ENCODE measurements at places on chromosomes 7 and 10.
A peak's percentile ranks its signal among the peaks of the same experiment; 100 is the strongest.

DNA sequence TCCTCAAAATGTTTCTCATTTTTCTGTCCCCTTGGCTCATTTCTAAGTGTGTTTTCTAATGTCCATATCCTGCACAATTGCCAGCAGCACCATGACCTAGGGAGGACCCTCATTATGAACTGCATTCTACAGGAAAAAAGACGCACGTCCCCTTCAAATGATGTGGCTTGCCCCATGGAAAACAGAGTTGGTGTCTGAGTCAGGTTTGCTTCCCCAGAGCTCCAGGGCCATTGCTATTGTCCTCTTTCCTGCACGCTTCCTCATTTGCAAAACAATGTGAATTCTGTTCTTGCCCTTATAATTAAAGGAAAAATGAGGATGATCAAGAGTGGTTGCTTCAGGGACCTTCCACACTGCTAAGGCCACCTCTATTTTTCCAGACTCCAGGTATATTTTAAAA lies 14.7 kb upstream of the ASB4 start:
- no peak for DNase-seq

DNA sequence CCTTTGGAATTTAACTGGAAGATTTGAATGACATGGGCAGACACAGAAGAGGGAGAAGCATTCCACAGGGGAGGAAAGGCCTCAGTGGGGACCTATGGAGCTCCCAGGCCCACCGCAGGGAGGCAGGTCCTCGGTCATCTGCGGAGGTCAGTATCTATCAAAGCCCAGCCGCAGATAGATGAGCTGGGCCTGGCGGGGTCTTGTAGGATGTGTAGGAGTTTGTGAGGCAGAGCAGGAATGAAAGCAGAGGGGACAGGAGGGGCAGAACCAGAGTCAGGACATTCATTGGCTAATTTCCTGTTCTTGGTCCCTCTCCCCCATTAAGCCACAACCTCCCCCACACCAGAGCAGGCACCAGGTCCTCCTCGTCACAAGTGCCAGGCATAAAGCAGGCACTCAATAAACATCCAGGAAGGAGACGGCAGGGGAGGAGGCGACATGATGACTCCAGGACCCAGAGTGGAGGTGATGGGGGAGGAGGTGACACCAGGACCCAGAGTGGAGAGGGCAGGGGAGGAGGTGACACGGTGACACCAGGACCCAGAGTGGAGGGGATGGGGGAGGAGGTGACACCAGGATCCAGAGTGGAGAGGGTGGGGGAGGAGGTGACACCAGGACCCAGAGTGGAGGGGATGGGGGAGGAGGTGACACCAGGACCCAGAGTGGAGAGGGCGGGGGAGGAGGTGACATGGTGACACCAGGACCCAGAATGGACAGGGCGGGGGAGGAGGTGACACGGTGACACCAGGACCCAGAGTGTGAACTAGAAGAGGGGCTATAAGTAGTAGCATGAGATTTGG lies 83.7 kb upstream of the PDGFA start:
- peak; percentile 70 for DNase-seq

GRCh38 chr10:89949496-89949895 lies 248.1 kb downstream of the KIF20B start:
- DNase-seq, result no peak

DNA sequence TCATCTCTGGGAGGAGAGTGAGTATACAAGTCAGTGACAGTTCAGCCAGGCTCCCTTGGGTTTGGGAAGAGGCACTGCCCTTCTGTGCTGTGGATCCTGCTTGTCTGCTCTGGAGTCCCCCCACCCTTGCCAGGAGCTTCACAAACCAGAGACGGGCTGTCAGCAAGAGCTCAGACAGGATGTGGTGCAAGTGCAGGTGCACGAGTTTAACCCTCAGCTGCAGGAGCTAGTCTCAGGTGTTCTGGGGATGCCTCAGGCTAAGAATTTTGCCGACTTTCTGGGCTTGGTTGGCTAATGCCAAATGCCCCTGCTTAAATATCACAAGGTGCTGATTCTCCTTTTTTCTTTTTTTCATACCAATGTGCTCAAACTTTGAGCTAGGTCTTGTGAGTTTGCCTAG lies 22.3 kb downstream of the ZNF783 start:
- DNase-seq, result no peak

GRCh38 chr7:158595068-158595467 lies 7.4 kb upstream of the PTPRN2 start:
- DNase-seq, result peak; percentile 67

DNA sequence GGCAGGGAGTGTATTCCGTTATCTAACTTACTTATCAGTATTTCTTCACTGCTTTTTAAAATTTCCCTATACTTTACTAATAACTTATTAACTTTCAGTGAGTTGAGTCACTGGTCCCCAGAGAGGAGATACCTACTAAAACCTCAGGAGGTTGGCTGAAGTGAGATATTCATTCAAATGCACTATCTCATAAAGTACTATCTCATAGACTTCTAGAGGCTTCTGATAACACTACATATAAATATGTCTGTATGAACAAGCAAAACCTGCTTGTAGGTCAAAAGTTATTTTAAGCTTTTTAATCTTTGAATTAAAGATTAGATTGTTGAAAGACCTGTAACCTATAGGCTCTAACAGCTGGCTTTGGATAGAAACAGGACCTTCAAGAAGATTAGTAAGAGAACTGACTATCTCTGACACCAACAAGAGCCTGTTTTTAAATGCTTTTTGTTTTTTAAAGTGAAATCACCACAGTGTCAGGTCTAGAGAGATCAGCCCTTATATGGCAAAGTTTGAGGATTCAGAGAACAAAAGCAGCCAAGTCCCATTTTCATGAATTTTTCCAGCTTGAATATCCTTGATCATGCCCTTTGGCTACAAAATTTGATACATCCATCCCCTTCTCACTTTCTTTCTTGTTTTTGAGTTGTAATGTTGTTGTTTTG lies 242.2 kb downstream of the ARL4A start:
- DNase-seq, result peak; percentile 20

DNA sequence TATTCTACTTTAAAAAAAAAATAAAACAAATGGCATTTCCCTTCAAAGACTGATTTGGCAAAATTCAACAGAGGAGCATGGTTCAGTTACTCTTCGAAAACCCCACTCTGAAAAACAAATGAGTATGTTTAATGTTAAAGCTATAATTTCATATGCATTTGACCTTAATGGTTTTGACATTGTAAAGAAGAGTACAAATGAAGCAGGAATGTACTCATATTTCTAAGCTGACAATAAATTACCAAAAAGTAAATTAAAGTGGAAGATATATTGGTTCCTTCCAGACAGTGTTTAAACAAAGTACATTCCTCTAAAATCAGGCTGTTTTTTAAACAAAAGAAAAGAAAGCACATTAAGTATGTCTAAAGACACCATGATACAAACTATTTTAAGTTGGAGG lies 16.4 kb downstream of the RGS10 start:
- no peak for DNase-seq

GRCh38 chr7:149766135-149766675 lies 7.2 kb downstream of the ZNF467 start:
- DNase-seq, result no peak

DNA sequence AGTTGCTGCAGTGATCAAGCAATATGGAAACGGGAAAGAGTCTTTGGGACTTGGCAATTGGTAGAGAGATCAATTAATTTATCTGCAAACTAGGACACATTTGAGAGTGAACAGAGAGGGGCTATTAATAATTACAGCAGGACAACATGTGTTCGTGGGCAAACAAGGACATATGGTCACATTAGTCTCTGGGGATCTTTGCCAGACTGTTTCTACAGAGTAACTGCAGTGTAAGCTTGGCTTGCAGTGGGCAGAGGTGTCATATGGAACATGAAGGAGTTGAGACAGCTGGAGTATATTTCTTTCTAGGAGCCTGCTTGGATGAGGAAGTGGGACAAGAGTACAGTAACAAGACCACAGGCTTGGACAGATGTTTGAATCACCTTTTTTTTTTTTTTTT lies 232.1 kb upstream of the LYZL1 start:
- no peak for DNase-seq

GRCh38 chr10:97032624-97033023 lies 153.1 kb downstream of the SLIT1 start:
- no peak for DNase-seq

DNA sequence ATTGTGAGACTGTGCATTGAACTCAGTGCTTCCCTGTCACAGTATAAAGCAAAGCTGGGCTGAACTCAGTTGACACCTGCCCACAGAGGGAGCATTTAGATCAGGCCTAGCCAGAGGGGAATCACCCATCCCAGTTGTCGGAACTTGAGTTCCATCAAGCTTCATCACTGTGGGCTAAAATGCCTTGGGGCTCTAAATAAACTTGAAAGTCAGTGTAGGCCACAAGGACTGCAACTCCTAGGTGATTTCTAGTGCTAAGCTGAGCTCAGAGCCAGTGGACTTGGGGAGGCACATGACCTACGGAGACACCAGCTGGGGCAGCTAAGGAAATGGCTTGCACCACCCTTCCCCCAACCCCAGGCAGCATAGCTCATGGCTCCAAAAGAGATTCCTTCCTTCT lies 7.7 kb upstream of the ABCB4 start:
- peak; percentile 10 for DNase-seq

DNA sequence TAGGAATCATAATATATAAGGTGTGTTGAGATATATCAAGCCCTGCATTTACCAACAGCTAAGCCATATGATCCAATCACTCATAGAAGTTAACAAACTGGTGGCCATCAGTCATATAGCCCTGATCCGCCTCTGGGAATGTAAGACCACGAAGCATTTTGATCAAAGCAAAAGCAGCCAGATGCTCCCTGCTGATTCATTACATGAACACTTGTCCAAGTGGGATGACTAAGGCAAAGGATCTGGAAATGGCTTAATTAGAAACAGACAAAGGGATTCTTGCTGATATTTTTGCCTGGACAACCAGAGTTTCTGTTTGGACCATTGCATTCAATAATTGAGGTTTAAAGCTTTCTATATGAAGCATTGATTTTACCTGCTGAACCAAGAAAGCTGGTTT lies 535.5 kb downstream of the GPAM start:
- DNase-seq, result no peak

DNA sequence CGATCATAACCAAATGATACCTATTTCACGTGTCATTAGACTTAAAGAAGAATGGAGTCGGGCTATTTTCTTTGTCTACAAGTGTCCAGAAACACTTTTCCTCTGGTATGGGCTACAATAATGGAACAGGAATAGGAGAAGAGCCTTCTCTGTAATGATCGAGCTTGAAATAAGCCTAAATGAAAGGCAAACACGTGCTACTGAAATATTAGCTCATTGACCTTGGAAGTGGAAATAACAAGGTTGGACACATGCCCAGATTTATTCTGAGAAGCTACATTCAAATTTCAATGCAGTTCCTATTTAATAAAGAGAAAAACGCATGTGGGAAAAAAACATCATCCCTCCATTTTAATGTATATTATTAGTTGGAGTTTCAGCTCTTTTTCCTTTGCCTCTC lies 254.7 kb upstream of the PTER start:
- no peak for DNase-seq

- DNase-seq, result no peak
Observed at GRCh38 chr7:41475801-41476459, 227.0 kb downstream of the INHBA start.

DNA sequence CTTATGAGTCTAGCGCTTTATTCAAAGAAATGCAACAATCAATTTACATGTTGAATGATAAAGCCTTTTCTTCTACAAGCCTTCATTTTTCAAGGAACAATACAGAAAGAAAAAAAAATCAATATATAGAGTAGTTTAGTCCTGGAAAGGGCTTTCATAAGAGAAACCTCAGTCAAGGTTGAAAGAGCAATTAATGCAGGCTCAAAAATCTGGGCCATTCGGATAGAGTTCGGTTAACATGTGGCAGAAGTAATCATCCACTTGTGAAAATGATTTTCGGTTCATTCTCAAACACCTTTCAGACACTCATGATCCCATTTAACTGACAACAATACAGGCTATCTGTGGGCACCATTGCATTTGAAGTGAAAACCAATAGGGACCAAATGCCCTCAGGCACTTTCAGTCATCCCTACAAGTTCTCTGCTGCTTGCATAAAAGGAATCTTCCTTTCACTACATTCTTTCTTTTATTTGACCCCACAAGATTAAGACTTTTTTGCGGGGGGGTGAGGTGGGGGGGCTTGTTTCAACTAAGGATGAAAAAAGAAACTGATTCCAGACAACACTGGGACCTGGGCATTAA lies 177.9 kb downstream of the RNF133 start:
- peak; percentile 66 for DNase-seq

DNA sequence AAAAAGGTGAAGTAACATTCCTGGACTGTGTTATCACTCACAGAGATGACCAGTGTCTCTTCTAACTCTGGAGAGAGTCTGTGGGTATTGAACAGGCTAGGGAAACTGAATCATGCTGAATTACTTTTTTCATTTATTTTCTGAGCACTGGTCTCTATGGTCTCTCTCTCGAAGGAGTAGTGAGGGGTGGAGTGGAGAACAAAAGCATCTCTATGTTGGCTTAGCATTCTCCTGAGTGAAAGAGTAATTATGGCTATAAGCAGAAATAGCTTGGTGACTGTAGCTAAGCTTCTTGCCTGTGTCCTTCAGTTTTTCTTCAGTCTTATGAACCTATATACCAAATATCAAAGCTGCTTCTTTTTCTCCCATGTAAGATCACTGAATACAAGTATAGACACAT lies 64.6 kb upstream of the PTN start:
- no peak for DNase-seq

GRCh38 chr7:93476491-93477344 lies 97.8 kb downstream of the CALCR start:
- DNase-seq, result peak; percentile 86

- DNase-seq, result no peak
Observed at GRCh38 chr10:130481076-130481930, 345.1 kb downstream of the GLRX3 start.

DNA sequence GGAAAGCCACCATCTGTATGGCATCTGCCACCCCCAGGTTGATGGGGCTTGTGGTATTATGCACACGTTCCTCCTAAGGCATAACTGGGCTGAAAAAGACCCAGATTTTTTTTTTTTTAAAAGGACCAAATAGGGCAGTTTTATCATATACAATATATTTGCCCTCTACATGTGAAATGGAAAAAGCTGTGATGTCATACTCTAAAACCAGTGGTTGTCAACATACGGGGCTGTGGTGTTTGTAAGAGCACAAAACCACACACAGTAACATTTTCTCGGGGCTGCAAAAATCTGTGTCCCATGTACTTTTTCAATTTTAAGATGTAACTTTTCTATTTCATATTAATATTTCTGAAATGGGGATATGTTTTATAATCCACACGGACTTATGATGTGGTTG lies 34.9 kb downstream of the FAM171A1 start:
- DNase-seq, result no peak

DNA sequence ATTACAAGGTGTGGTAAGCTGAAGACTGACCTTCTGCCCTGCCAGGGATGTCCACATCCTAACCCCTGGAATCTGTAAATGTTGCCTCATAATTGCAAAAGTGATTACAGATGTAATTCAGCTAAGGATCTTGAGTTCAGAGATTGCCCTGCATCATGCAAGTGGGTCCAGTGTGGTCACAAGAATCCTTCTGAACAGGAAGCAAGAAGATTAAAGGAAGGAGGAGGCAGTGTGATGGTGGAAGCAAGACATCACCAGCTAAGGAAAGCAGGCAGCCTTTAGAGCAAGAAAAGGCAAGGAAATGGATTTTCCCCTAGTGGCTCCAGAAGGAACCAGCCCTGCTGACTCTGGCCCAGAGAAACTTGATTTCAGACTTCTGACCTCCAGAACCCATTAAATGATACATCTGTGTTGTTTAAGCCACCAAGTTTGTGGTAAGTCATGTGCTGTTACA lies 78.1 kb downstream of the USP6NL start:
- peak; percentile 65 for DNase-seq

GRCh38 chr7:100372256-100372655 lies 1.0 kb upstream of the PILRA start:
- peak; percentile 47 for DNase-seq
